Neuronal stem cell (in vitro differentiated cells): ENCODE measurements at places on chromosomes 2 and 18.

DNA sequence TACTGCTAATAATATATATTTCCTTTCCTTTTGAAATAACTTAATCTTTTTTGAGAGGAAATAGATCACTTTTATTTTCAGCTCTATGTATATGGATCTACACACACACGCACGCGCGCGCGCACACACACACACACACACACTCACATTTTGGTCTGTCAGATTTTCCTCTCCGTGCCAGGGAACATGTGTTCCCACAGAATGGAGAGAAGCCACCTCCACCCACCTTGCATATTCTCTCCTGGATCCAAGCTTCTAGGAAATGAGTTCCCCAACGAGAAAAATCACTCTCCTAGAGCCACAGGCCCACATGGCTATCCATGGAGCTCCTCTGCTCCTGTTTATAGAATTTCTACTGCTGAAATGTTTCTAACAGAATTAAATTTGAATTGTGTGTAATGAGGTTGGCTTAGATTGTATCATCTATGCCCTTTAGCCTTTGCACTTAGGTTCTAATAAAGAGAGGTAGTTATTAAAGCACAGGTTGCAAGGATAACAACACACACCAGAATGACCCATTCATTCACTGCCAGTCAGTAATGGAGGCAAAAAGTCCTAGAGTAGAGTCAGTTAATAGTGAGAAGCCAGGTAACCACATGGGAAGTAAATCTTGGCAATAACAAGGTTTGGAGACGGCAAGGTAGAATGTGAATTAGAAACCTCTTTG lies 19.7 kb downstream of the IFIH1 start:
- DNase-seq = no peak

DNA sequence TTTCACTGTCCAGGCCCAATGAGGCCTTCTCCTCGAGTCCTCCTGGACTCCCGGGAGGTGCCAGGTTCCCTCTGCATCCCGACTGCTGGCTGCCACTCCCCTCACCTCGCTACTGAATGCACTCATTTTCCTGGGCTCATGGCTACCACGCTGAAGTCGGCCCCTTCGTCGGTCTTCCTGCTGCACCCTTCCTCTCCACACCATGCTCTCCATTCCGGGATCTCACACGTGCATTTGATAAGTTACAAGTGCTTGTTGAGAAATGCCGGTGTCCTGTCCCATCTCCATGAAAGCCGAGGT lies 334.7 kb upstream of the MYT1L start:
- no peak for DNase-seq

- DNase-seq = no peak
Observed at GRCh38 chr2:42809131-42809818, 16.9 kb upstream of the HAAO start.

DNA sequence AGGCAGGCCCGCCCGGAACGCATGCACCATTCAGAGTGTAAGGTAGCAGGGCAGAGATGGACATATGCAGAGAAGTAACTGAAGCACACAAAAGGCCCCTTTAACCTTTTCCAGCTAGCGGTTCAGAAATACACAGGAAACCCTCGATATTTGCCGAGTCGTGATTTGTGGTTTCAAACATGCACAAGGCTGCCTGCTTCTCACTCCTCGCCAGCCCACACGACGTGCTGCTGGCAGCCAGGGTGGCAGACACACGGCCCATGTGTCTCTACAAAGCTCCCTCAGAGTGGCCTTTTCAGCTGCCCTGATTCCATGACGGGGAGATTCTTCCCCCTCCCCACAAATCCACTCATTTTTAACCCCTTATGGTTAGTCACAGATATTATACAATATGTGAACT lies 23.6 kb downstream of the ZBTB7C start:
- no peak for DNase-seq

DNA sequence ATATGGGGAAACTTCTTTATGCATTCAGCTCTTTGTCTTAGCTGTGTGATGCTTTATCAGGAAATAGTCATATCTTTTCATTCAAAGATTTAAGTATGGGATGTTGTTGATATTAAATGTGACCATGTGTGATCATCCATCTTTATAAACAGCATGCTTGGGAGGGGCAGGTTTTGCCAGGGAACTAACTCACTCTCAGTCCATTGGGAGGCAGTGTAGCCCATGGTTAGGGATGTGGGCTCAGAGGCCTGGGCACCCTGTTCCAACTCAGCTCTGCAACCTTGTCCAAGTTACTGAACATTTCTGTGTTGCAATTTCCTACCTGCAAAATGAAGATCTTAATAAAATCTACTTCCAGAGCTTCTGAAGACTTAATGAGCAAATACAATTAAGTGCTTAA lies 92.0 kb upstream of the BCL2L11 start:
- DNase-seq = no peak

GRCh38 chr2:27494284-27494943 lies 586 bp downstream of the FNDC4 start:
- peak; percentile 29 for DNase-seq

GRCh38 chr18:12882453-12883371 lies 1.3 kb downstream of the PTPN2 start:
- DNase-seq = no peak

DNA sequence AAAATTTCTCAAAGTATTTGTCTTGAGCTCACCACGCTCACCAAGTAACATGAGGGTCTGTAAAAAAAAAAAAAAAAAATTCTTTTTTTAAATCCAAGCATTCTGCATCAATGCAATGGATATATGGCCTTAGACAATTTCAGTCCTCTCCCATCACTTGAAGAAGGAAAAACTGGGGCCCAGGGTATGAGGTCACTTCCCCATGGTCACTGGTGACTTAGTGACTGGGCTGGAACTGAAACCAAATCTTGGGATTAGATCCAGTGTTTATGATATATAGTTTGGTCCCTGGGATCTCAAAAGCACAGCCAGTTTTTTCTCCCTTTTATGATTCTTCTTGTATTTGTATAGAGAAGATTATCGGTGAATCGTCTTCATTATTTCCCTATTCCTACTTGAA lies 477.9 kb upstream of the TNP1 start:
- no peak for DNase-seq

- DNase-seq = no peak
Observed at GRCh38 chr18:55324166-55324565, 263.8 kb downstream of the TCF4 start.

GRCh38 chr2:205171261-205171940 lies 510.9 kb upstream of the NRP2 start:
- no peak for DNase-seq

GRCh38 chr2:99389371-99389770 lies 52.2 kb downstream of the EIF5B start:
- DNase-seq = no peak

- no peak for DNase-seq
Observed at GRCh38 chr18:62512996-62513395, 9.8 kb upstream of the ZCCHC2 start.

GRCh38 chr2:48364100-48364499 lies 165.9 kb upstream of the STON1 start:
- DNase-seq = no peak

GRCh38 chr2:196208915-196209314 lies 37.5 kb upstream of the STK17B start:
- no peak for DNase-seq

DNA sequence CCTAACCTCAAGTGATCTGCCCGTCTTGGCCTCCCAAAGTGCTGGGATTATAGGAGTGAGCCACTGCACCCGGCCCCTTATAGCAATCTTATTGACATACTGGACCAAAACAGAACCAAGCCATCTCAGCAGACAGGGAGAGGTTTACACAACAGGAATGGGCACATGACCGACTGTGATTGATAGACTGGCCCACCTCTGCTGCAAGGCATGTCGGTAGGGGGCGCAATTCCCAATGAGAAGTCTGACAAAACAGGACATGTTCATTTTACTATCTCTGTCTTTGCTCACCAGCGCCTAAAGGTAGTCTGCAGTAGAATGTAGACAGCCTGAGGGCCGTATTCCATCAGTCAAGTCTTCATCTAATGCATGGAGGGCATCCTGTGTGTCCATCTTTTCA lies 2.0 kb downstream of the LYPD6B start:
- no peak for DNase-seq

- no peak for DNase-seq
Observed at GRCh38 chr2:231334981-231335380, 60.5 kb upstream of the B3GNT7 start.

DNA sequence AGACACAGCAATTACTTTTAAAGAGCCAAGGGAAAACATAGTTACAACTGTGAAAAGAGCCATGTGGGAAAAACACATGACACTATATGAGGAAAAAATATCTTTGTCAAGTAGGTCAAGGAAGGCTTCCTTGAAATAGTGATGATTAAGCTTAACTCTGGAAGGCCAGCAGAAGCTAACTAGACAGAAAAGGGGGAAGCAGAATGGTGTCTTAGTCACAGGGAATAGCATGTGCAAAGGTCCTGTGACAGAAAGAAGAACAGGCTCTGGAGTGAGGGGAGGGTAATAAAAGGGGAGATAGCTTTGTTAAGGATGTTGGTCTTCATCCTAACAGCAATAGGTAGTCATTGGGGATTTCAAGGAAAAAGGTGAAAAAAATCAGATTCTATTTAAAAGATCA lies 64.0 kb downstream of the ARHGAP25 start:
- no peak for DNase-seq

- DNase-seq = no peak
Observed at GRCh38 chr2:117949806-117950205, 64.1 kb downstream of the CCDC93 start.
